IgD-negative memory B cell (primary cell): ENCODE measurements at places on chromosomes 3 and 15. TPM values are rescaled to one million over a fixed set of nuclear protein-coding genes. Genes with fewer than 3 reads are reported as not detected.

The ANKUB1 gene
- polyA plus RNA-seq = not detected

The SNURF gene
- polyA plus RNA-seq = 15.7 TPM

The CHST14 gene
- 1.8 TPM for polyA plus RNA-seq

The MYH15 gene
- polyA plus RNA-seq = not detected

The ALDH1A3 gene
- not detected for polyA plus RNA-seq

The MCF2L2 gene
- polyA plus RNA-seq = 0.15 TPM

The PAK6 gene
- polyA plus RNA-seq = not detected

The TEX55 gene
- polyA plus RNA-seq = not detected

The HDAC11 gene
- 1.3 TPM for polyA plus RNA-seq

The AGTR1 gene
- not detected for polyA plus RNA-seq

The UBE2E1 gene
- polyA plus RNA-seq = 17.0 TPM

The SH2D7 gene
- not detected for polyA plus RNA-seq

The SLC25A20 gene
- 13.7 TPM for polyA plus RNA-seq

The SMCO1 gene
- not detected for polyA plus RNA-seq

The CCR1 gene
- polyA plus RNA-seq = 5.8 TPM

The ZMYND10 gene
- not detected for polyA plus RNA-seq

The CCR9 gene
- 6.3 TPM for polyA plus RNA-seq

The GALNT15 gene
- polyA plus RNA-seq = not detected

The PP2D1 gene
- 0.64 TPM for polyA plus RNA-seq

The CCR2 gene
- polyA plus RNA-seq = 10.9 TPM

The PYGO1 gene
- polyA plus RNA-seq = not detected

The RASA2 gene
- 27.0 TPM for polyA plus RNA-seq

The LOXL1 gene
- 0.55 TPM for polyA plus RNA-seq

The CLDN18 gene
- not detected for polyA plus RNA-seq

The CYP1A2 gene
- not detected for polyA plus RNA-seq

The VPS13C gene
- polyA plus RNA-seq = 17.2 TPM

The CTSH gene
- 615 TPM for polyA plus RNA-seq

The SH3BP5 gene
- 117 TPM for polyA plus RNA-seq

The ADGRG7 gene
- polyA plus RNA-seq = not detected

The ARL6 gene
- 1.9 TPM for polyA plus RNA-seq

The MNS1 gene
- 0.63 TPM for polyA plus RNA-seq

The CPNE9 gene
- not detected for polyA plus RNA-seq

The CLPX gene
- 31.4 TPM for polyA plus RNA-seq

The DPPA4 gene
- not detected for polyA plus RNA-seq

The AADACL2 gene
- not detected for polyA plus RNA-seq

The SLC6A20 gene
- polyA plus RNA-seq = 0.69 TPM

The GOLGA6D gene
- not detected for polyA plus RNA-seq

The ARGFX gene
- polyA plus RNA-seq = not detected
